Ovary (tissue), 10 donors: ENCODE measurements at places on chromosomes 6 and 20. TPM values are rescaled to one million over a fixed set of nuclear protein-coding genes. Genes with fewer than 3 reads are reported as not detected.

EPB41L2 gene
- 256 TPM for total RNA-seq

STX11 gene
- total RNA-seq: 0.45 TPM

ERVFRD-1 gene
- not detected for total RNA-seq

GCNT2 gene
- total RNA-seq: 3.8 TPM

PPDPF gene
- 265 TPM for total RNA-seq

DNA sequence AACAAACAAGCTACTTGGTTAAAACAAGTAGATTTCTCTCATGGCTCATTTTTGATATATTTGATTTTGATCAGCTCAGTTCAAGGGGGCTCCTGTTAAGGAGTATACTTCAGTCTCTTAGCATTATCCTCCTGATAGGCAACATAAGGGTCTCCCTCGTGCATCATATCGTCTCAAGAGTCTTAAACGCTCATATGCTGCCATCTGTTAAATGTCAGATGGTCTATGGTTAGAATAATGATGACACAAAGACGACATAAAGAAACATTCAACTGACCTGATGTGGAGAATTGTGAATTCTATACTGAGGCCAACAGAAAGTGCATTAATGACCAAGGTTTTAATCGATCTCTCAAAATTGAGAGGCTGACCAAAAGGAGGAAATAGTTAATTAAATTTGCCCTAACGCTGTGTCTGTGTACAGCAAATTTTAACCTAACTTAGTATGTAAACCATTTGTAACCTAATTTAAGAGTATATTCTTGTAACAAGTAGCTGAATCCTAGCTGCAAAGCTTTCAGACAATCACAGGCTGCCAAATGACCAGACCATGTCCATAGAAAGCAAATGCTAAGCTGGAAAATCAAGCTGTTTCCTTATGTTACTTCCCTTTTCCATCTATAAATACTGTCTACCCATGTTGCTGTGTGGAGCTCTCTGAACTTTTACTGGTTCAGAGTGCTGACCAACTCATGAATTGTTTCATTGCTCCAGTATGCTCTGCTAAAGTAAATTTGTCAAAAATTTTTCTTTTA is 1688.5 kb downstream of the GRIK2 start:
- H3K36me3 ChIP-seq: no peaks in the 10 kb centered on the region
- no peak for DNase-seq
- H3K27ac ChIP-seq: no peak overlapping the region
- H3K4me1 ChIP-seq: no peaks in the 10 kb centered on the region
- H3K4me3 ChIP-seq: no peak overlapping the region
- H3K27me3 ChIP-seq: no peaks in the 10 kb centered on the region

- no peak for DNase-seq
- H3K27me3 ChIP-seq: no peaks in the 10 kb centered on the region
- no peak overlapping the region for H3K4me3 ChIP-seq
Measured at GRCh38 chr6:52741872-52742271, 21.4 kb downstream of the GSTA2 start.

DNA sequence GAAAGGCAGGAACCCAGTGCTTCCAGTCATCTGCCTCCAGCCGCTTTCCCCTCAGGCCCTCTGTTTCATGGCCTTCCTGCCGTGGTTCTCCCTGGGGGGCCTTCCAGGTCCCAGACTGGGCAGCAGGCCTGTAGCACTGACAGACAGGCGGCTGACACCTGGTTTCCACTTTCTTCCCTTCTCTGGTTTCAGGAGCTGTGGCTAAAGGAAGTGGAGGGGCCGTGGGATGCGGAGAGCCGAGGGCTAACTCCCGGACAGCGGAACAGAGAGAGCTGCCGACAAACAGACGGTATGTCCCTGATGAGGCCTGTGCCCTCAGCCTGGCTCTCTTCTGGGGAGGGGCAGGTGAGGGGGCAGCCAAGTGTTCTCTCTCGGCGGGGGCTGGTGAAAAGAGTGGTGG is 12.5 kb downstream of the LRRC73 start:
- no peak overlapping the region for H3K4me3 ChIP-seq
- H3K4me1 ChIP-seq: peaks cover 8% of the 10 kb centered on the region
- no peak overlapping the region for H3K27ac ChIP-seq
- no peak for DNase-seq
- no peaks in the 10 kb centered on the region for H3K27me3 ChIP-seq
- H3K36me3 ChIP-seq: no peaks in the 10 kb centered on the region

DNA sequence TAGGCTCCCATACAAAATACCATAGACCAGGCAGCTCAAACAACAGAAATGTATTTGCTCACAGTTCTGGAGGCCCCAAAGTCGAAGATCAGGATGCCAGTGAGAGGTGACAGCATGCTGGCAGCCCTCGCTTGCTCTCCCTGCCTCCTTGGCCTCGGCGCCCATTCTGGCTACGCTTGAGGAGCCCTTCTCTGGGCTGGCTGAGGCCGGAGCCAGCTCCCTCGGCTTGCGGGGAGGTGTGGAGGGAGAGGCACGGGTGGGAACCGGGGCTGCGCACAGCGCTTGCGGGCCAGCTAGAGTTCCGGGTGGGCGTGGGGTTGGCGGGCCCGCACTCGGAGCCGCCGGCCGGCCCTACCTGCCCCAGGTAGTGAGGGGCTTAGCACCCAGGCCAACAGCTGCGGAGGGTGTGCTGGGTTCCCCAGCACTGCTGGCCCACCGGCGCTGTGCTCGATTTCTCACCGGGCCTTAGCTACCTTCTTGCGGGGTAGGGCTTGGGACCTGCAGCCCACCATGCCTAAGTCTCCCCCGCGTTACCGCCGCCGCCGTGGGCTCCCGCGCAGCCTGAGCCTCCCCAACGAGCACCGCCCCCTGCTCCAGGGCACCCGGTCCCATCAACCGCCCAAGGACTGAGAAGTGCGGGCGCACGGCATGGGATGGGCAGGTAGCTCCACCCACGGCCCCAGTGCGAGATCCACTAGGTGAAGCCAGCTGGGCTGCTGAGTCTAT is 32.6 kb upstream of the SERPINB9 start:
- no peak overlapping the region for H3K4me3 ChIP-seq
- DNase-seq: no peak
- no peaks in the 10 kb centered on the region for H3K27me3 ChIP-seq

- H3K4me1 ChIP-seq: no peaks in the 10 kb centered on the region
- no peaks in the 10 kb centered on the region for H3K27me3 ChIP-seq
- no peak for DNase-seq
- no peak overlapping the region for H3K27ac ChIP-seq
- no peak overlapping the region for H3K4me3 ChIP-seq
- no peaks in the 10 kb centered on the region for H3K36me3 ChIP-seq
Measured at GRCh38 chr6:104955927-104956730, 778 bp upstream of the LIN28B start.

DNA sequence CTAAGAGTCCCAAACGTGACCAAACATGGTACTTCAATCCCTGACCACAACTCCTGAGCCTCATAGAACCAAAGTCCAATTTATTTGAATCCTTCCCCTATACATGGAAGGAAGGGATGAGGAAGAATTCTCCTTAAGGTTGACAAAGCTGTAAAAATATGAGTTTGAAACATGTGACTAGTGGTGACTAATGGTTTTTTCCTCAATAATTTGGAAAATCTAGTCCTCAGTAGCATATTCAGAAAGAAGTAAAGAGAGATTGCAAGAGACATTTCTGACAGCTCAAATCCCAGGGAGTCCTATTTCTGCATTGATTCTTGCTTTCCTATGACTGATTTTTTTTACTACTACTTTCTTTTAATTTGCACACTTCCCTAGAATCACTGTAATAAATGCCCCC is 443.7 kb downstream of the FRK start:
- no peaks in the 10 kb centered on the region for H3K4me1 ChIP-seq
- DNase-seq: no peak
- no peaks in the 10 kb centered on the region for H3K36me3 ChIP-seq
- no peaks in the 10 kb centered on the region for H3K27me3 ChIP-seq
- H3K27ac ChIP-seq: no peak overlapping the region

GRCh38 chr20:21615617-21616080 is 89.8 kb upstream of the PAX1 start:
- no peaks in the 10 kb centered on the region for H3K27me3 ChIP-seq
- H3K4me3 ChIP-seq: no peak overlapping the region
- no peaks in the 10 kb centered on the region for H3K36me3 ChIP-seq
- no peak overlapping the region for H3K27ac ChIP-seq

DNA sequence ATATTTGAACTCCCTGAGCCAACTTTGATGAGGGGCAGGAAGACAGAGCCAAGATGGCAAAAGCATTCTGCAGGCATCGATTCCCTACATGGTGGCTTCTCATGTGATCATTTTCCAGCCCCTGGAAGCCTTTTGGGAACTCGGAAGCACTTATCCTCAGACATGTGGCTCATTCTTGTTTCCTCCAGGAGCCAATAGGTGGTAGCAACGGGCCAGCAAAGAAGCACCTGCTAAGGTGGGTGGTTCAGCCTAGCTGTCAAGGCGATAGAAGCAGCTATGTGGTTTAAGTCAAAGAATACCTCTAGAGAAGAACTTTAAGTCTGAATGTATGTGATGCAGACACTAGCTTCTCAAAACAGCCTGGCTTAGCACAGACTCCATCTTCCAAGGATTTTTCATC is 64.9 kb upstream of the PAX1 start:
- H3K4me3 ChIP-seq: no peak overlapping the region
- H3K36me3 ChIP-seq: no peaks in the 10 kb centered on the region
- no peaks in the 10 kb centered on the region for H3K4me1 ChIP-seq
- H3K27ac ChIP-seq: no peak overlapping the region

DNA sequence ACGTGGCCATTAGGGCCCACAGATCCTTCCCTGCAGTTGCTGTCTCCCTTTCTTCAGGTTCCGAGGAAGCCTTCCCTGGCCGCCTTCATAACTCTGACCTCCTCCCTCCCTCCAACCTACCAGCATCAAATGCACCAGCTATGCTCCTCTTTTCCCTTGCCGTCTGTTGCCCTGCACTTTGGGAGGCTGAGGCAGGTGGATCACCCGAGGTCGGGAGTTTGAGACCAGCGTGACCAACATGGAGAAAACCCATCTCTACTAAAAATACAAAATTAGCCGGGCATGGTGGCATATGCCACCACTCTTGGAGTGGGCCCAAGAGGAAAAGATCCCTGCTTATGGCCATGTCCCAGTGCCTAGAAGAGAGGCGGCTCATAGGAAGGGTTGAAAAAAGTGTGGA is 31.8 kb downstream of the RNASET2 start:
- H3K36me3 ChIP-seq: no peaks in the 10 kb centered on the region
- H3K4me1 ChIP-seq: no peaks in the 10 kb centered on the region
- H3K4me3 ChIP-seq: no peak overlapping the region
- H3K27ac ChIP-seq: no peak overlapping the region
- no peaks in the 10 kb centered on the region for H3K27me3 ChIP-seq
- DNase-seq: no peak

GRCh38 chr6:27891320-27891875 is 20.8 kb downstream of the OR2B2 start:
- H3K4me1 ChIP-seq: peaks cover 15% of the 10 kb centered on the region
- H3K27ac ChIP-seq: no peak overlapping the region
- H3K27me3 ChIP-seq: no peaks in the 10 kb centered on the region
- no peak for DNase-seq

DNA sequence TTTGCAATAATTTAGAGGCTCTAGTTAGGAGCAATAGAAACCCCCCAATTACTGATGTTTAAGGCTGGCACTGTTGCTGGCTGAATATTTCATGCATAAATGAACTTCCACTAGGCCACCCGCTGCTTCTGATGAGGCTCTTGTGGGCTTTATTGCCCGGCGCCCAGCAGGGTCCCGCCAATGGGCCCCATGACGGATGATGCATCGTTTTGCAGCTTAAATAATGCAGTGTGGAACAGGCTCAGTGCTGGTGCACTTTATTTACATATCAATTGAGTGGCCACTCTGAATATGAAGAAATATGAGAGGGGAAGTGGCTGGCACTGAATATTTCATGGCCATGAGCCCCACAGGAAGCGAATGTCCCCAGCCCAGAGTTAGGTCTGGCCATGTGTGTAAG is 155.3 kb upstream of the MAFB start:
- no peaks in the 10 kb centered on the region for H3K4me1 ChIP-seq
- no peak overlapping the region for H3K4me3 ChIP-seq
- no peaks in the 10 kb centered on the region for H3K36me3 ChIP-seq

GRCh38 chr6:107180099-107180498 is 64.8 kb upstream of the BEND3 start:
- no peaks in the 10 kb centered on the region for H3K27me3 ChIP-seq
- no peaks in the 10 kb centered on the region for H3K4me1 ChIP-seq
- no peaks in the 10 kb centered on the region for H3K36me3 ChIP-seq
- H3K4me3 ChIP-seq: no peak overlapping the region
- no peak overlapping the region for H3K27ac ChIP-seq
- DNase-seq: no peak

GRCh38 chr6:127481628-127482027 is 22.4 kb upstream of the KIAA0408 start:
- no peaks in the 10 kb centered on the region for H3K36me3 ChIP-seq
- no peak overlapping the region for H3K27ac ChIP-seq
- H3K4me1 ChIP-seq: peaks cover 5% of the 10 kb centered on the region
- no peak overlapping the region for H3K4me3 ChIP-seq
- H3K27me3 ChIP-seq: no peaks in the 10 kb centered on the region
